ENCODE measurements at places on chromosomes 13 and 19. TPM values are rescaled to one million over a fixed set of nuclear protein-coding genes. Genes with fewer than 3 reads are reported as not detected.
A peak's percentile ranks its signal among the peaks of the same experiment; 100 is the strongest.

GRCh38 chr13:21910546-21910945, 239.7 kb downstream of the FGF9 start:
- no peak overlapping the region for H3K4me3 ChIP-seq
- H3K4me1 ChIP-seq = no peaks in the 10 kb centered on the region
- H3K36me3 ChIP-seq = no peaks in the 10 kb centered on the region

DNA sequence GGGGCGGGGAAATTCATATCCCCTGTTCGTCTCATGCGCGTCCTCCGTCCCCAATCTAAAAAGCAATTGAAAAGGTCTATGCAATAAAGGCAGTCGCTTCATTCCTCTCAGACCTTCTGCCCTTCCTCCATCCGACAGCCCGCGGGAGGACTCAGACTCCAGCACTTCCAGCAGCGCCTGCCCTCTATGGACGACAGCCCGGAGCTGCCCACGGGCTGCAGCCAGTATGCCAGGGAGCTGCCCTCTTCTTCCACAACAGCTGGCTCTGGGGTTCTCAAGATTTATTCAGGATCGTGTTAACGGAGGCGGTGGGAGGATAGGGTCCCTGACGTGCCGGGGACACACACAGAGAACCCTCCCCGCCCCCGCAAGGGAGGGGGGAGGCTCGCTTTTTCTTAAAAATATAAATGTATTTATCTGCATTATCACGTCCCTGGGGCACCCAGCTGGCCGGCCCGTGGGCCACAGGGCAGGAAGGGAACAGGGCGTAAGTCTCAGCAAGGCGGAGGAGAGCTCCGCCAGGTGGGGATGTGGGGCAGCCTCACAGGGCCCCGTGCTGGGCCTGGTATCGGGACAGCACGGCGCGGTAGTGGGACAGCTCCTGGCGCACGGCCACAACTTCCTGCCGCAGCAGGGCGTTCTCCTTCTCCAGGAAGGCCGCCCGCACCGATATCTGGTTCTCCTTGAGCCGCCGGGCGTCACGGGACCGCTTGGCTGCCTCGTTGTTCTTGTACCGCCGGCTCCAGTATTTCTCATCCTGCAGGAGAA, 6.7 kb downstream of the DBP start:
- no peaks in the 10 kb centered on the region for H3K27me3 ChIP-seq
- H3K27ac ChIP-seq = no peak overlapping the region
- H3K36me3 ChIP-seq = no peaks in the 10 kb centered on the region
- no peak for DNase-seq

- DNase-seq = no peak
- no peak overlapping the region for H3K27ac ChIP-seq
- no peaks in the 10 kb centered on the region for H3K36me3 ChIP-seq
- no peak overlapping the region for H3K4me3 ChIP-seq
Observed at GRCh38 chr19:45960595-45961235, 12.9 kb downstream of the NOVA2 start.

Gene ANGPTL4
- 6.6 TPM for total RNA-seq

DNA sequence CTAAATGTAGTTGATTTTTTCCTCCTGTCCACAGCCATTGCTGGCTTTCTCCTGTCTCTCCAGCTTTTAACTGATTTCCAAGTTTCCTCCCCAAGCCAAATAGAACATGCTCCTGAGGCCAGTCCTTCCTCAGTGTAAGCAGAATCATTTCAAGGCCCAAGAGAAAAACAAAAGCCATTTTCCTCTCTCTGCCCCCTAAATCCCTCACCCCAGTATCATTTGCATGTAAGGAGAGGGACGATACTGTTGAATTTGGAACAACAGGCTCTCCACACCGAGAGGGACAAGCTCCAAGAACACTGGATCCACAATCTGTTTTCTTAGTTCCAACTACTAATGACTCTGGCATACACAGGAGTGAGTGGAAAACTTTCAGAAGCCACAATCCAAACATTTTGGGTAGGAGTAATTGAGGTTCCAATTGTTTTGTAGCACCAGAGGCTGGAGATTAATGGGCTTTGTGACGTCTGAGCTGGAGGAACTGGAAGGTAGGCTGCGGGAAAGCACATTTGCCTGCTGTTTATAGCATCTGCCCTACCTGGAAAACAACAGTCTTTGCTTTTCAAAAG, 156.8 kb downstream of the FLT1 start:
- H3K27me3 ChIP-seq = no peaks in the 10 kb centered on the region
- peak overlapping the region; percentile 45 for H3K4me3 ChIP-seq
- H3K27ac ChIP-seq = peak overlapping the region; percentile 88

Gene FCGBP
- total RNA-seq = 0.25 TPM

DNA sequence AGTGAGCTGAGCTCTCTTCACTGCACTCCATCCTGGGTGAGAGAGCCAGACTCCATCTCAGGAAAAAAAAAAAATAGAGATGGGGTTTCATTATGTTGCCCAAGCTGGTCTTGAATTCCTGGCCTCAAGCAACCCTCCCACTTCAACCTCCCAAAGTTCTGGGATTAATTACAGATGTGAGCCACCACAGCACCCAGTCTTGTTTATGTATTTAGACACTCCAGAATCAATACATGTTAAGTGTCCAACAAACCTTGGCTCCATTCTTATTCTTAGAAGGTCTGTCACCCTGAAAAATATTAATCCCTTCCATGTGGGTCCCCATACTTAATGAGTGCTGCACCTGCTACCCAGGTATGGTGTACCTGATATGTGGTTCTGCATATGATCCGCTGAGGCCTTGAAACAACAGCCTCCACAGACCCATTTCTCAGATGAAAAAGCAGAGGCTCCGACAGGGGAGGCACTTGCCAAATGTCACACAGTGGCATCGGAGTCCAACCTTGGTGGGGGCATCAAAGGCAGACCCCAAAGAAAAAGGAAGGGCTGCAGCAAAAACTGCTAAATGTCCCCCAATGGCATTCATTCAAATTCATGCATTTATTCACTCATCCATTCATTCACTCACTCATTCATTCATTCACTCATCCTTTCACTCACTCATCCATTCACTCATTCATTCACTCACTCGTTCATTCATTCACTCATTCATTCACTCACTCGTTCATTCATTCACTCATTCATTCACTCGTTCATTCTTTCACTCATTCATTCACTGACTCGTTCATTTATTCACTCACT, 16.7 kb downstream of the TICAM1 start:
- H3K27me3 ChIP-seq = peaks cover 9% of the 10 kb centered on the region
- H3K4me1 ChIP-seq = peaks cover 39% of the 10 kb centered on the region
- peak overlapping the region; percentile 74 for H3K4me3 ChIP-seq
- peaks cover 41% of the 10 kb centered on the region for H3K36me3 ChIP-seq
- H3K27ac ChIP-seq = peak overlapping the region; percentile 84

Gene PRRG2
- 0.46 TPM for total RNA-seq

- H3K27ac ChIP-seq = no peak overlapping the region
- H3K4me1 ChIP-seq = no peaks in the 10 kb centered on the region
- no peak overlapping the region for H3K4me3 ChIP-seq
- peaks cover 31% of the 10 kb centered on the region for H3K27me3 ChIP-seq
- no peak for DNase-seq
Observed at GRCh38 chr13:28849441-28849840, 29.3 kb downstream of the MTUS2 start.

DNA sequence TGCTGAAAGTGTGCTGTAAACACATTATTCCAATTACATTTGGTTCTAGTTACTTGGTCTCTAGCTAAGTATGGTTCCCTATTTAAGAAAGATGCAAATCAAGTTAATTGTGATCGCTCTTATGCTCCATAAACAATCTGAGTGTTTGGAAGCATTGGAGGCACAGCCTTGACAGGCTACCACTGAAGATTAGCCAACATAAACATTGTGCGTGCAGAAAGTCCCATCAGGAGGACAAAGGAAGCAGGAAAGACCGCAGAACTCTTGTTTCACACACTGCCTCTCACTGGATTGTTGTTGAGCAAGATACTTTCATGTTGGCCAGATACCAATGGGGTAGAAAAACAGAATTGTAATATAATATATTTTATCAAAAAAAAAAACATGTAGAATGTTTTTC, 814.4 kb downstream of the EFNB2 start:
- H3K4me1 ChIP-seq = no peaks in the 10 kb centered on the region
- H3K4me3 ChIP-seq = no peak overlapping the region
- no peak overlapping the region for H3K27ac ChIP-seq
- no peak for DNase-seq

Gene ZNF835
- total RNA-seq = not detected

DNA sequence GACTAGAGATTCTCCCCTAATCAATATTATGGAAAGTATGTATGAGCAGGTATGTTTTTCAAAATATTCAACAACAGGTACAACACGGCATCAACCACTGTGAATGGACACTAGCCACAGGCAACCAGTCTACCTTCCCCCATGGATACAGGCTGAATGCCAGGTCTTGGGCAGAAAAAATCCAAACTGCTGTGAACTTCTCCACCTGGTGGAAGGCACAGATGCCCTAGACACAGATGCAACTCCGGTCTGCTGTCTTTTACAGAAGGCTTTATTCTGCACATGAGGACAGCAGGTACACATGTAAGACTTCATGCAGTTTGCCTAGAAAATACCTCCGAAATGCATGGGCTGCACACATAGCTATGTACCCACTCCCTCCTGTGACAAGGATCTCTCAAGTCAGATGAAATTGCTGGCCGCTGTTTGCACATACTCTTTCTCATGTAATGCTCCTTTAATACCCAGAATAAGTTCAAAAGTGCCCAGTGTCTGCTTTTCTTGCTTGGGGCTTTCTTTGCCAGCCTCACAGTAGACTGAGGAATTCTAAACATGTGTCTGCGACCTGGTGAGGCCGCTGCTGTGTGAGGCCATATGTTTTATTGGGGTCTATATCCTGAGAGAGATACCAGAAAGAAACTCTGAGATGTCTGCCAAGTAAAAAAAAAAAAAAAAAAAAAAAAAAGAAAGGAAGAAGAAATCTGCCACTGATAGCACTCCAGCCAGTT, 325.9 kb downstream of the FOXO1 start:
- no peaks in the 10 kb centered on the region for H3K27me3 ChIP-seq
- H3K27ac ChIP-seq = no peak overlapping the region
- no peak for DNase-seq
- H3K4me3 ChIP-seq = no peak overlapping the region

DNA sequence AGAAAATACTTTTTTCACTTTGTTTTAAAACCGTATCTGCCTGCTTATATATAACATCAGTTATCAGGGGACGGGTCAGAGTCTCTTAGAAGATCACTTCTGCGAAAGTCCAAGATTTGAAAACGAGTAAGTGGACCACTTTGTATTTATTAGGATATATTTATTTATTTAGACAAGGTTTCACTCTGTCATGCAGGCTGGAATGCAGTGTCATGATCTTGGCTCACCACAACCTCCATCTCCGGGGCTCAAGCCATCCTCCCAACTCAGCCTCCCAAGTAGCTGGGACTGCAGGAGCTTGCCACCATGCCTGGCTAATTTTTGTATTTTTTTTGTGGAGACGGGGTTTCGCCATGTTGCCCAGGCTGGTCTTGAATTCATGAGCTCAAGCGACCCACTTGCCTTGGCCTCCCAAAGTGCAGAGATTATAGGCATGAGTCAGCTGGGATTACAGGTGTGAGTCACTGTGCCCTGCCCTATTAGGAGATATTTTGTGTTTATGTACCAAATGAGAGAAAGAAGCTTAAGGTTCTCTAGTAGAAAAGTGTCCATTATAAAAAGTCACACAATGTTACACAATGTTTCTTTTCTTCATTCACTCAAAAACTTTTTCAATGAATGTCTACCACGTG, 39.5 kb downstream of the RASL11A start:
- peaks cover 22% of the 10 kb centered on the region for H3K4me1 ChIP-seq
- no peak overlapping the region for H3K27ac ChIP-seq
- H3K4me3 ChIP-seq = no peak overlapping the region
- H3K27me3 ChIP-seq = peaks cover 13% of the 10 kb centered on the region
- peak; percentile 51 for DNase-seq

- no peaks in the 10 kb centered on the region for H3K36me3 ChIP-seq
- no peak for DNase-seq
- H3K4me3 ChIP-seq = no peak overlapping the region
- H3K27ac ChIP-seq = no peak overlapping the region
- peaks cover 11% of the 10 kb centered on the region for H3K4me1 ChIP-seq
- H3K27me3 ChIP-seq = no peaks in the 10 kb centered on the region
Observed at GRCh38 chr13:101424381-101425155, 8.3 kb upstream of the NALCN start.

DNA sequence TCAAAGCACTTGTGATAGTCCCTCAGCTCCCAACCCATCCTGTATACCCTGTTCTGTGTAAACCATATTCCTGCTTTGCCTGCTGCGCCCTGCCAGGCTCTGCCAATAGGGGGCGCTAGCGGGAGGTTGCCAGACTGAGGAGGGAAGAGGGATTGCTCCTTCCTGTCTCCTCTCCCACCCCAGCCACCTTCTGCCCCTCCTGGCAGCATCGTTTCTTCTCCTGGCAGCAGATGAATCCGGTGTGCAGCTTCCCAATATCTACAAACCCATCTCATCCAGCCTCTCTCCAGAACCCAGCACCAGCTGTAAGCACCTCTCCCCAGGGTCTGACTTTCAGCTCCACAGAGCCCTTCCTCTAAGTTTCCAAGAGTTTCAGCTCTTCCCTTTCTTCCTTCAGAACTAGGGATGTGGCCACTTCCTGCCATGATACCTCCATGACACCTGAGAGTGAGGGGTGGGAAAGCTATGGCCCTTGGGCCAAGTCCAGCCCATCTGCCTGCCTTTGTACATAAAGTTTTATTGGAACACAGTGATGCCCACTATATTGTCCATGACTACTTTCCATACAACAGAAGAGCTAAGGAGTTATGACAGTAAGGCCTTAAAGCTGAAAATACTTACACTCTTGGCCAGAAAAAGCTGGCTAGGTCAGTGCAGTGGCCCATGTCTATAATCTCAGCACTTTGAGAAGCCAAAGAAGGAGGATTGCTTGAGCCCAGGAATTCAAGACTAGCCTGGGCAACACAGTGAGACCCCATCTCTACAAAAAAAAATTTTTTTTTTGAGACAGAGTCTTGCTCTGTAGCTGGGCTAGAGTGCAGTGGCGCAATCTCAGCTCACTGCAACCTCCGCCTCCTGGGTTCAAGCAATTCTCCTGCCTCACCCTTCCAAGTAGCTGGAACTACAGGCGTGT, 34.5 kb upstream of the ATP1A3 start:
- no peaks in the 10 kb centered on the region for H3K36me3 ChIP-seq
- no peak for DNase-seq
- H3K27me3 ChIP-seq = peaks cover 34% of the 10 kb centered on the region
- no peak overlapping the region for H3K4me3 ChIP-seq
- peaks cover 22% of the 10 kb centered on the region for H3K4me1 ChIP-seq

Gene ZNF563
- 2.1 TPM for total RNA-seq

DNA sequence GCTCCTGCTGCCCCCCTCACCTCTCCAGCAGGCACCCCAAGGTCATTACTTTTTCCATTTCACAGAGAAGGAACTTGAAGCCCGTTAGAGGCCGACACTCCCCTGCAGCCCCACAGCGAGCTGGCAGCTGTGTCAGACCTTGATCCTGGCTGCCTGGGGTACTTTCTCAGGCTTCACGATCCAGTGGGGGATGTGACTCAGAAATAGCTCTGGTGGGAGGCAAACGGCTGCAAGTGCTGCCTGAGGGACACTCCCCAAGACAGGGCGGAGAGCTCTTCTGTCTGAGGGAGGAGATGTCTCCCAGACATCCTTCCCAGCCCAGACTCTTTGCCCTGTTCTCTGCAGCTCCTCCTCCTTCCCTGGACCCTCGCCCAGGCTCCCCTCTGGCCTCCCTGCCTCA, 4.8 kb downstream of the TSKS start:
- peak overlapping the region; percentile 48 for H3K4me3 ChIP-seq
- H3K36me3 ChIP-seq = peaks cover 4% of the 10 kb centered on the region

Gene KLHL1
- not detected for total RNA-seq

Data from HFFc6 (cell line).